ENCODE measurements at places on chromosomes 12 and 14.

DNA sequence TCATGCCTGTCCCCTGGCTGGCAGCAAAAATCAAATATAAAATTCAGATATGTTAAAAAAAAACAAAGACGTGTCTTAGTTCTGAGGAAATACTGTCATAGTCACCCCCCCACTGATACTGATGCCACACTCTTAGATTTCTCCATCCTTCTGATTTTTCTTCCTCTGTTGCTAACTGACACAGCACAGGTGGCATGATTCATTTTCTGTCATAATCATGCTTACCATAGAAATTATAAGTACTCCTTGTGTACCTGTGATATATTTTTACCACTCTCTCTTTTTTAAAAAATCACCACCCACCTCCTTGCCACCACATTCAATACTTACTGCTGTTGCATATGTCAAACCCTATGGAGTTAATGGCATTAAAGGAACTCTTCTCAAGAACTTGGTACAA is 209.2 kb downstream of the PPM1H start:
- DNase-seq, result no peak

DNA sequence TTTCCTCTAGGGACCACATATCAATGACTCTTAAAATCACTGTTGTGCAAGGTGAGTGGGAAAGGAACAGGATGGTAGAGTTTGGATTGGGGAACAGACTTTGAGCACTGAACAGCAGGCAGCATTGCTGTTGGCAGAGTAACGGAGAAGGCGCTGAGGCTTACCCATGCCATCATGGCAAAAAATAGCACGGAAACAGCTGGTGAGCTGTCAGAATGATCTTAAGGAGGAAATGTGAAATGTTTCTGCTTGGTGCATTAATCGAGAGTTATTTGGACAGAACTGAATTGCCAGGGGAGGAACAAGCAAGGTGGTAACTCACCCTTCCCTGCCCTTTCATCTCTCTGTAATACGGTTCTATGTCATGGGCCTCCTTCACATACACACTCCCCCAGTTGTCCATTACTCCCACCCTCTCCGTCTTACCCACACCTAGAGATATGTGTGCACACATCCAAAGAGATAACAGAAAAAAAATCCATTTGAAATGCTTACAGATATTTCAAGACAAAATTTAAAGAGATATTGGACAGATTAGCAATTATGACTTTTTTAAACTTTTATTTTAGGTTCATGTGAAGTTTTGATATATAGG is 572.5 kb downstream of the DIO2 start:
- DNase-seq, result no peak

DNA sequence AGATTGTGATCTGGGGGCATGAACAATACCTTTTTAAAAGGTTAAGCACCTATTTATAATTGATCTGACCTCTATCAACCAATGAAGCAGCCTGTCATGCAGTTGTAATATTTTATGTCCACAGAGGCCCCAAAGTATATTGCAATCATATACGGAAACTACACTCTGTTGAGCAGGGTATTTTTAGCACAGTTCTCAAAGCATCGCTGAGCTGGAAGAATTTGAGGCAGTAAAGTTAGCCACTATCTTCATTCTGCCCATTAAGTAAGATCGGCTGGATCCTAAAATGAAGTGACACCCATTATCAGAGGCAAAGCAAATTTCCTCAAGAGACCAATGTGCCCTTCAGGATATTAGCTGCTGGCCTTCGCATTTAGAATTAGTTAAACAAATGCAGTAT is 47.7 kb upstream of the GRIP1 start:
- no peak for DNase-seq

GRCh38 chr12:27340971-27341370 is 8.3 kb downstream of the BMAL2 start:
- no peak for DNase-seq
